CD4-positive, alpha-beta memory T cell (primary cell): ENCODE measurements at places on chromosomes 12 and 14. TPM values are rescaled to one million over a fixed set of nuclear protein-coding genes. Genes with fewer than 3 reads are reported as not detected.

SYNDIG1L gene
- not detected for total RNA-seq

MANSC4 gene
- total RNA-seq, result not detected

DNA sequence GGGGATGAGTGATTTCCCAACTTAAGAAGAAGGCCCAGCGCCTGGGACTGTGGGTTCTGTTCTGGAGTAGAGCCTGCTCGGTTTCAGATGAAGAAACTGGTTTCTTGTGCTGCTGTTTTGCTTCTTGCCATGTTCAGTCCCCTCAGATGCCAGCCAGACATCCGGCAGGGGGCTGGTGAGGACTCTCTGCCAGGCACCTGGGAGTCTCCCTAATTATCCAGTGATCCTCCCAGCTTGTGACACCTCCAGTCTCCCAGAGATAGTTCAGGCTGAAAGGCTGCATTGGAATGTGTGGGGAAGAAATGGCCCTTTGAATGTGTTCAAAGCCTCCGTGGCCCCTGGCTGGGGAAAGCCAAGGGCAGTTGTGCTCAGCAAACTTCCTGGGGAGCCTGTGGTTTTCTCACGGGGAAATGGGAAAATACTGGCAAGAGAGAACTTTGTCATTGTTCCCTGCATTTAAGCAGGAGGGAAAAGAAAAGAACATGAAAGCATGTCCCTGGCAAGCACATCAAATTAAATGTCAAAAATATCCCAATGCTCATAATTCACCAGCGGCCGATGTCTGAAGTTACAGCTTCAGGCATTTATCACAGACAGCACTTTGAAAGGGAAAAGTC is 8.5 kb upstream of the SERPINA12 start:
- DNase-seq, result no peak

DNA sequence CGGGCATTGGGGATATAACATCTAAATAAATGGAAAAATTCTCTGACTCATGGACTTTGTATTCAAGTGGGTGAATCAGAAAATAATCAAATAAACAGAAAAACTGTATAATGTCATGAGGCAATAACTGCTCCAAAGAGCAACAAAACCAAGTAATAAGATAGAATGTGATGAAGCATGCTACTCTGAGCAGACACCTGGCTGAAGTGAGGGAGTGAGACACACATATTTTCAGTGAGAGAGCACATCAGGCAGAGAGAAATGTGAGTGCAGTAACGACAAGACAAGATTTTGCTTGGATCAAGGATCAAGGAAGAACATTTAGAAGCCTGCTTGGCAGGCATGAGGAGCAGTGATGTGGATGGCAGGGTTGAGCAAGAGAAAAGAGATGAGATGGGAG is 75.8 kb upstream of the CCDC91 start:
- no peak for DNase-seq

- DNase-seq, result peak; percentile 7
Measured at GRCh38 chr14:58200846-58201245, 897 bp downstream of the ACTR10 start.

DNA sequence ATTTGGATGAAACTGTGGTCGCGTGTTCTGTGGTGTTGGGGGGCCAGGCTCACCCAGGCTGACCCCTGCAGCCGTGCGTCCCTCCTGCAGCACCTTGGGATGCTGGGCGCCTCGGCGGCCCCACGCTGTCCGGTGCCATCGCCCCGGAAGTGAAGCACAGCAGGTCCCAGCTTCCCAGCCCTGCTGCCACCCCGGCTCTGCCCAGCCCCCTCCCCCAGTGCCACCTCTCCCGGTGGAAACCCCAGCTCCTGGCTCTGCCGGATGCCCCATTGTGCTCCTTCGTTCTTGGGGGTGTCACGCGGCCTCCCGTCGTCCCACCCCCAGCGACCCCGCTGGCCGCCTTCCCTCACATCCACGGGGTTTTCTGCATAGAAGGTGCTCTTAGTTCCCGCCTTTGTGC is 25.2 kb downstream of the LRCOL1 start:
- DNase-seq, result no peak

DNA sequence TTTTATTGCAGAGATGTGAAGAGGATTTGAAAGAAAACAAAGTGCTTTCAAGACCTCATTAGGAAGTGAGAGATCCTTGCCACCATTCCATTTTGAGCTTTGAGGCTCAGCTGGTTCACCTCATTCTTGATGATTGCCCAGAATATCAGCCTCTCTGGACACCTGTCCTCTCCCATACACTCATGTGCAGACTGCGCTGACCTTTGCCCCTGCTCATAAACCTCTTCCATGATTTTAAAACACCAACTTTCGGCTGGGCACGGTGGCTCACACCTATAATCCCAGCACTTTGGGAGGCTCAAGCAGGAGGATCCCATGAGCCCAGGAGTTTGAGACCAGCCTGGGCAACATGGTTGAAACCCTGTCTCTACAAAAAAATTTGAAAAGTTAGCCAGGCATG is 8.9 kb downstream of the COX14 start:
- no peak for DNase-seq

DNA sequence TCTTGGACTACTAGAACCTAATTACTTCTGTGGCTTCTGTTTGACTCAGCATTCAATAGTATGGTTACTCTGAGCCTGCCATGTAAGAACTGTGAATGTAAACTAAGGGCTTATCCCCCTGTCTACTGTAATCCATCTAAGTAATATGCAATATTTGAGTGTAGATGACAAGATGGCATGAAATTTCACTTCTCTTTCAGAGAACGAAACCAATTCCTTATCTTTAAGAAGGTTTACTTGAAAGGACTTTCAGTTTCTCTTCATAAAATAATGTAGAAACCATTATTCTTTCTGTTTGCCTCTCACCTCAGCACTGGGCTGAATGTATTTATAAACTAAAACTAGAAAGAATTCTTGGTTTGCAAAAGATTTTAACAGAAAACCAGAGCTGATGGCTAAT is 60.4 kb upstream of the ARID2 start:
- no peak for DNase-seq

DNA sequence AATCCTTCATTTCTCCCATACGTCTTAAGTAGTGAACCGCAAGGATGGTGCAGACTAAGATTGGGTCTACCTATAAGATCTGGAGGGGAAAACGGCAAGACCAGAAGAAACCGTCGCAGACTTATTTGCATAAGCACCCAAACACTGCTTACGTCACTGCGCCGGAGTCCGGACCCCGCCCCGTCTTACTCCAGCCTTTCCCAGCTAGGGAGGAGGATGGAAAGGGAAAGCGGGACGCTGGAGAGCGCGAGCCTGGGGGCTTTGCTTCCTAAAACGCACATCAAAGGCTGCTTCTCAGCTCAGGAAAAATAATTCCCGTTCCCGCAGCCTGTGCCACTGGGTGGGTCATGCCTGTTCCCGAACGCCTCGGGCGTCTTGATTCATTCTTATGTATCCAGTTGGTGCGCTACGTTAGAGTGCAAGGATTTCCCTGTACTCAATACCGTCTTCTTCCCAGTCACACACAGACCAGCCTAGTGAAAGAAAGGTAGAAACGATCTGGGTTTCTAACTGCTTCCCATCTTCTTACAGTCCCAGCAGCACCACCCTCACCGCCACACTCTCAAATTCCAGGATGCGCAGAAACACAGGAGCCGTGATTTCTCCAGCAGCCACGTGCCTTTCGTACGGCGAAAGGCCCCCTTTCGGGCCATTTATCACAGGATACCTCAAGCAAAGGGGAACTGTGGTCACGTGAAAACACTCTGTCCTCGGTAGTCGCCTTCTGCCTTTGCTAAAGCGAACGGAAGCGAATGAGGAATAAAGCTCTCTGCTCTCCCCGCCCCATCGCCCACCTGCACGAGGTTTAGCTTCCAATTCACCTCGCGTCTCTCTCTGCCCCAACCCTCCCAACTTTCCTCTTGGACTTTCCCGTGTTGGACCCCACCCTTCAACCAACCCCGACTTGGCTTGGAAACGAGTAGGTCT is 1.1 kb downstream of the SLC6A15 start:
- no peak for DNase-seq
